AG09309 (cell line): ENCODE measurements at places on chromosomes 4 and X.

DNA sequence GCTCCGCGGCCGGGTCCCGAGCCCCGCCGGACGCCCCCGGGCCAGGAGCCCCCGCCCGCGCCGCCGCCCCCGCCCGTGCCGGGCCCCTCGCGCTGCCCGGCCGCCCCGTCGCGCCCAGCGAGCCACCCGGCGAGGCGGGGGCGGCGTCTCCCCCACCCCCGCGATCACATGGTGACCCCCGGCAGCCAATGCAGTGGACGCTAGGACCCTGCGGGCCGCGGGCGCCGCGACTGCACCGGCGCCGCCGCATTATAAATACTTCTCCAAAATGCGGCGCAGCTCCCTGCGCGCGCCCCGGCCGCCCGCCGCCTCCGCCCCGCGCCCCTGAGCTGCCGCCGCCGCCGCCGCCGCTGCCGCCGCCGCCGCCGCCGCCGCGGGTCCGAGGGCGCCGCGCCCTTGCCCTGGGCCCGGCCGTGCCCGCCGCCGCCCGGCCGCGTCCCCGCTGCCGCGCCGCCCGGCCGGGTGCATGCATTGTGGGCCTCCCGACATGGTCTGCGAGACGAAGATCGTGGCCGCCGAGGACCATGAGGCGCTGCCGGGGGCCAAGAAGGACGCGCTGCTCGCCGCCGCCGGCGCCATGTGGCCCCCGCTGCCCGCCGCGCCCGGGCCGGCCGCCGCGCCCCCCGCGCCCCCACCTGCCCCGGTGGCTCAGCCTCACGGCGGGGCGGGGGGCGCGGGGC lies at the start of gene NAT8L:
NAT8L (plus strand) TSS at position 282 of the 680 bp plus-strand sequence; CDS start at position 467, 185 bp downstream.
- no peak for DNase-seq

DNA sequence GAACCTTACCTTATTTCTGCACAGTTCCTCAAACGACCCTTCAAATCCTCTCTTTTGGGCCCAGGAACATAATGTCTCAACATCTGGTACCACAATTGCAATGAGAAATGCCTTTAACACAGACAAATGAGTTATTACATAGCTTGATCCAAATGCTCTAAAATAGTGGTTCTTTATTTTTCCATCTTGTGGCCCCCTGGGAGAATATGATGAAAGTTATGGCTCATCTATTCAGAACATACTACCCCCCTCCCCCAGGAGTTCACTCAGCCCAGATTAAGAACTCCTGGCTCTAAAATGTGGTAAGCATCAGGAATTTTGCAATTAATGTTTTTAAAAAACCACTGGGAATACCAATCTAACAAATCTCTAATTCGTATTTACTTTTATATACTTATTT lies 23.9 kb upstream of the CENPU start:
- no peak for DNase-seq

DNA sequence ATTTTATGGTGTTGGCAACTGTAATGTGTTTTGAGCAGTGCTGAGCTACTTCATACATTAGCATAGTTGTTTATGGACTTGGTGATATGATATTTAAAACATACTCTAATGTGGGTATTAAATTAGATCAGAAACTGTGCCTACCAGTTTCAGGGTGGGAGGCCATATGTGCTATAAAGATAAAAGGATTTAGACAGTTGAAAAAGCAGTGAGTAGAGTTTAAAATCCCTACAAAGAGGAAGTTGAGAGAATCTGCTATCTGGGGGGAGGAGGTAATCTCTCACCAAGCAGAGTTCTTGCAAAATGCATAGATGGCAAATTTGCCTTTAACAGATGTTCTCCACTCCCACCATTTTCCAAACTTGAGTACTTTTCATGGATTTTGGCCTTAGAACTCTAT lies 154.5 kb downstream of the SPOCK3 start:
- DNase-seq: no peak

GRCh38 chr4:123398853-123399626 lies 2.4 kb downstream of the SPRY1 start:
- DNase-seq: no peak

DNA sequence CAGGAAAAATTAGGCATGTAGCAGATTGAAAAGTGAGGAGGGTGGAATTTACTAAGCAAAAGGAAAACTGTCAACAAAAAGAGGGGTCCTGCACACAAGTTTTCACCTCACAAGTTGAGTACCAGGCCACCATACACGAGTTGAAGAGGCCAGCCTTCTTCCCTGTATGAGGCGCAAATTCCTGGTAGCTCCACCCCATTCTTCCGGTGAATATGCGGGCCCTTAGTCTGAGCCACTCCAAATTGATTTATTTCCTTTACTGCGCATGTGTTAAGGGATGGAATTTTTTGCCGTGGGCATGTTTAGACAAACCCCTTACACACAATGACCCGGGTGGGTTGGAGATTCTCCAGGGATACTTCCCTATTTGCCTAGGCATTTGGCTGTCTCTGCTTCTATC lies 942.1 kb upstream of the GRIA3 start:
- no peak for DNase-seq

DNA sequence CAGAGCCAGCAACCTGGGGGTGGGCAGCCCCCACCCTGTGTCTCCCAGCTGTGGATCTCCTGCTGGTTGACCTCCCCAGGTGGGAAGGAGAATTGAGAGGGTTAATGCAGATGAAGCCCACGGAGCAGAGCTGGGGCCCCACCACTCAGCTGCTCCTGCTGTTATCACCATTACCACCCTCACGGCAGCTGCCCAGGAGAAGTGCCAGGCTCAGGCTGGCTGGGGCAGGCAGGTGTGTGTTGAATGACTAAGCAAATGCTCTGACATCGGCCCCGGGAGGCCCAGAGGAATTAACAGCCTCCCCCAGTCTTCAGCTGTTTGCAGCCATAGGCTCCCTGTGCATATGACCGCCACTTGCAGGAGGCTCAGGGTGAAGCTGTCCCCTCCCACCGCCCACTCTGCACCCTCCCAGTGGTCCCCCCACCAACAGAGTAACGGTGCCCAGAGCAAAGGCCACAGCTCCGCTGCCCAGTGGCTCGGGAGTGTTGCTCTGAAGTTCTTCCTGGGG lies 133.8 kb downstream of the CPZ start:
- DNase-seq: no peak

DNA sequence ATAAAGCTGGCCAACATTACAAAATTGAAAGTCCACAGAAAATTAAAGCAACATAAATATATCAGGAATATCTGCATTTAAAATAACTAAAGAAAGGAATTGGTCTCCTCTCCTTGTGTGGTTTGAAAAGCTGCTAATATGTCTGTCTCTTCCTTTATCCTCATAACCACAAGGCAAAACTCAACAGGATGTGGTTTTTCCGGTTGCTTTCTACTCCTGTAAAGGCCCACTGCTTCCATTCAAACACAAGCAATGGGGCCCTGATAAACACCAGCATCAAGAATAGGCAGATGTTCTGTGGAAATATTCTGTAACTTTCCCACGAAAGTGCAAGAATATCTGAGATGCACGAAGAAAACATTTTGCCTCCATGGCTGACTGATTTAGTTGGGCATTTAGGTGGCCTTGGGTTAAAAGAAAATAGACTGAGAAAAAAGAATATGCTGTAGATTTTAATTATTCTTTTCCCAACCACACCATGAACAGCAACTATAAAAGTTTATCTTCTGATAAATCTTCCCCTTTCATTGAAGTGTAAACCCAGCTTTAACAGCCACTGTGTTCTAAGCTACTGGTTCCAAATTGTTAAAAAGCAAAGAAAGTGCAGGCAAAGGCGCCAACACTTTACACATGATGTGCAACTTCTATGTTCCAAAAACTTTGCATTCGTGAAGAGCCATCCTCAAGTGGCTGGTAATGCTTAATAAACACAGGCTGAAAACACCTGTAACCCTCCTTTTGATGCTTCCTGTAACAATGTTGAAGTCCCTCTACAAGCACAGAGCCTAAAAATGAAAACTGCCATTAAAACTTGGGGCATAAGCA lies 50.5 kb upstream of the NDST3 start:
- no peak for DNase-seq

- peak; percentile 51 for DNase-seq
These were observed 356.7 kb downstream of the STIM2 start for GRCh38 chr4:27217261-27217769.

DNA sequence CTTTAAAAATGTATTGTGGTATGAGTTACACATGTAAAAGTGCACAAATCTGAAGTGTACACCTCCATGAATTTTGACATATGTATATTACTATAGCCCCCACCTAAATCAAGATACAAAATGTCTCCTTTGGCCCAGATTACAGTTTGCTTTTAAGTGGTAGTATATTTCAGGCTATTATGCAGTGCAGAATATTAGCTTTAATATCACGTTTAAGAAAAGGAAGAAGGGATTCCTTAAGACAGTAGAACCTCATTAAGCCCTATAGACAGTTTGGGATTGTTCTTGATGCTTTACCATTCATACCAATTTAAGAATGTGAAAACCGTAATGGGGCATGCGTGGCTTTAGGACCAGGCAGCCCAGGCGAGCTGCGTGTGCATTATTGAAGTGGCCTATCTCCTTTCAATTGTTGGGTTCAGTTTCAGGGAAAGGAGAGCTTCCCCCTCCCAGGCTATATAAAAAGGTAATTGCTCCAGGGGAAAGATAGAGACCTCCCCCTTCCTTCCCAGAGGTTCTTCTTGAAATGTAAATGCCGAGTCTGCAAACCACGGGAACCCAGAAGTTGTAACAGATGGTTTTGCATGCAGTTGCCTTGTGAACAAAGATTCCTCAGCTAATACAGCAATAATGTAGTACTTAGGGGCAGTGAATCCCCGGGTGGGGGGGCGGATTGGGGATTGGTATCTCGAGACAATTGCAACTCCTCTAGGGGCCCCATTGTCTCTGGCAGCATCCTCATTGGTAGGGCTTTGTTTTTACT lies 106.1 kb downstream of the UCHL1 start:
- no peak for DNase-seq

DNA sequence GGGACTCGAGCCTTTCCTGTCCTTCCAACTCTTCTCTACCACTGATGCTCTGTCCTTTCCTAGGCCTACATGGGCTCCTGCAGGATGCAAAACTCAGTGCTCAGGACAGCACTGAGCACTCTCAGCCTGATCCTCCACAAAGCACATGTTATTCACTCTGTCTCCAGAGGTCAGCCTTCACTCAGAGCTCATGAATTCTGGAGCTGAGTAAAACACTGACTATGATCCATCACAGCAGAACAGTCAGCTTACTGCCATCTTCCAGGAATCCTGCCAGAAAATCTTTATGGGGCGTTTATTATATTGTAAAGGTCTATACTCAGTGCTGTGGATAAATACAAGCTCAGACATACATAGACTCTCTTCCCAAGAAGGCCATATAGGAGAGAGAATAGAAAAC lies 121.5 kb upstream of the CPEB2 start:
- DNase-seq: no peak

- peak; percentile 10 for DNase-seq
These were observed 339 bp downstream of the CUL4B start for GRCh38 chrX:120560405-120560841.

DNA sequence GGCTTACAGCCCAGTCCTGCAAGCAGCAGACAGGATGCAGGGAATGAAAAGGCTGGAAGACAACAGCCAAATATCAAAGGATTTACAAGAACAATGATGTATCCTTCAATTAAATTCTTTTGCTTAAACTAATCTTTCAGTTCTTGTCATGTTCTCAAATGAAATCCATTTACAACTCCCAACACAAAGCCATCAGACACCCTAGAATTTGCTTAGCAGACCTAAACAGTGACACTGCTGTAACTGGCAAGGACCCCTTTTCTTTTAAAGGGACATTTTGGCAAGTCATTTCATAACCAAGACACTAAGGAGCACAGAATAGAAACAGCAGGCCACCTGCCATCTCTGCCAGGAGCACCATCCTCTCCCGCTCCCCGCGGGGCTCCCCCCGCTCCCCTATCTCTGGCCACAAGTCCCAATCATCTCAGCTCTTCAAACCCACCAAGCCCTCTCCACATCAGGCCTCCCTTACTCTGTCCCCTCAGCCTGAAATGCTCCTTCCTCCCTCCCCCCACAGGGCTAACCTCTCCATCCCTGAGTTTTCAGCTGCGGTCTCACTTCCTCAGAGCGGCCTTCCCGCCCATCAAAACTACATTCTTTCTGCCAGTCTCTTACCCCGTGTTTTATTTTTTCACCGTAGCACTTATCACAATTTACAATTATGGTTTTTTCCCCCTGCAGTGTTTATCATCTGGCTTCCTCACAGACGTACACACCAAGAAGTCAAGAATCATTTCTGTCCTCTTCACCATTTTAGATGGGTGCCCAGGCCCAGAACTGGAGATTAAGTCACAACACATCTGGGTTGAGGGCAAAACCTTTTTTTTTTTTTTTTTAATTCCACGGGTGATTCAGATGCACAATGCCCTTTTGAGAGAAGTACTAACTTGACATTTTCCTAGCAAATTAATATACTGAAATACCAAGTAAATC lies 45.8 kb downstream of the TSPAN5 start:
- no peak for DNase-seq

- DNase-seq: no peak
These were observed 264.8 kb upstream of the IGFBP7 start for GRCh38 chr4:57374866-57375595.

GRCh38 chr4:8644966-8645752 lies 52.6 kb downstream of the CPZ start:
- no peak for DNase-seq

DNA sequence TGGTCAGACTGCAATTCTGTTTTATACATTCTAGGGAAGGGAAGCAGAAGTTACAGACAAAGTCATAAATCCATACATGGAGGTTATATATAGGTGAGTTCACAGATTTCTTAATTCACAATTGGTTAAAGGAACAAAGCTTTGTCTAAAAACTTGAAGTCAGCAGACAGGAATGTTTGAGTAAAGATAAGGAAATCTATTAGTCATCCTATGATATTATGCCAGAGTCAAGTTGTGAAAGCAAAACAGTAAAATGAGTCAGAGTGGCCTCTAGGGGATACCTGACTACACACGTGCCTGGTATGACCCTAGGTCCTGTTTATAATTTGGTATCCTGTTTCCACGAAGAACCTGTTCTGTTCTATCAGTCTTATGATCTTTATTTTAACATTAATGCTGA lies 31.5 kb downstream of the ACTRT1 start:
- DNase-seq: no peak

GRCh38 chrX:15524417-15524816 lies 23.8 kb downstream of the BMX start:
- peak; percentile 5 for DNase-seq

DNA sequence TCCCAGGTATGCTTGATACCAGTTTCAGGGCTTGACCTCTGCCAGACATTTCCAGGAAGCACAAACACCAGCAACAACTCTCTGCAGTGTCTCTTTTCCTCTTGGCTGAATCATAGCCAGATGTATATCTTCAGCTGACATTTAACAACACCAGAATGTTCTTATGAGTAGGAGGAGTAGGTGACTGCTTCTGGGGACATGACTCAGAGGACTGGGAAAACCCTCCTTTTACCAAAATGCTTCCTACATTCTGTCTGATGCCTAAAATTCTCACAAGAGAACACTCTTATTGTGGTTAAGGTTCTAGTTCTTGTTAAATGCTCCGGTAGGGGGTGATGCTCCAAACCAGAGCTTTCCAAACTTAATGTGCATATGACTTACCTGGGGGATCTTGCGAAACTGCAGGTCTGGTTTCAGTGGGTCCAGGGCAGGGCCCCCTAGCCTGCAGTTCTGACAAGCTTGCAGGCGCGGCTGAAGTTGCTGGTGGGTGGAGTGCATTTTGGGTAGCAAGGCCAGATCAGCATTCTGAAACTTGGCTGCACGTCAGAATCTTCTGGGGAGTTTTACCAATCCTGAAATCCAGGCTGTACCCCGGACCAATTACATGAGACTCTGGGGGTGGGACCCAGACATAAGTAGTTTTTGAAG lies 329.3 kb upstream of the RPS6KA3 start:
- no peak for DNase-seq
